ENCODE measurements at places on chromosomes 2 and 18.

DNA sequence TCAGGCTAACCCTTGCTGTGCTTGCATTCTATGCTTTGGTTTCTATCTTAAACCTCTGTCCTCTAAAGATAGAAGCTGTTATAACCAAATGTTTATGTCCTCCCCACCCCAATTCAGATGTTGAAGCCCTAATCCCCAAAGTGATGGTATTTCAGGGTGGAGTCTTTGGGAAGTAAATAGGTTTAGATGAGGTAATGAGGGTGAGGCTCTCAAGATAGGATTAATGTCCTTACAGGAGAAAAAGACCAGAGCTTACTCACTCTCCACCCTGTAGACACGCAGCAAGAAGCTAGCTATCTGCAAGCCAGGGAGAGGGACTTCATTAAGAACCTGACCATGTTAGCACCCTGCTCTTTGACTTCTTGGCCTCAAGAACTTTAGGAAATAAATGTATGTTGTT is 362.5 kb downstream of the ERBB4 start:
- no peak for DNase-seq

DNA sequence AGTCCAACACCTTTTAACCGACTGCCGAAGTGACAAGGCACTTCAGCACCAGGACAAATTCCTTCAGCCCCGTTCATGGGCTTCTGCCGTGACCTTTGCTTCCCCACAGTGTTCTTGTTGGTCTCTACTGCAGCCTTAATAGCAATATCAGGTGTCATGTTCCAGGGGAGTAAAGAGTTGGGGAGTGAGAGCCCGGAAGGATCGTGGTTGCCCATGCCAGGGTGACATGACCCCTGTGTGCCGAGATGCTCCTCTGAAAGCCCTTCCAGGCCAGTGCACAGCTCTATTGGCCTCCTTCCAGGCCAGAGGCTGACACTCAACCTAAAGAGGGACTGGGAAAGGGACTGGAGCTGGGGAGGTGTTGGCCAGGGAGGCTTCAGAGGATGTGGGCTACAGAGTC is 279.2 kb downstream of the CYRIA start:
- DNase-seq, result no peak

DNA sequence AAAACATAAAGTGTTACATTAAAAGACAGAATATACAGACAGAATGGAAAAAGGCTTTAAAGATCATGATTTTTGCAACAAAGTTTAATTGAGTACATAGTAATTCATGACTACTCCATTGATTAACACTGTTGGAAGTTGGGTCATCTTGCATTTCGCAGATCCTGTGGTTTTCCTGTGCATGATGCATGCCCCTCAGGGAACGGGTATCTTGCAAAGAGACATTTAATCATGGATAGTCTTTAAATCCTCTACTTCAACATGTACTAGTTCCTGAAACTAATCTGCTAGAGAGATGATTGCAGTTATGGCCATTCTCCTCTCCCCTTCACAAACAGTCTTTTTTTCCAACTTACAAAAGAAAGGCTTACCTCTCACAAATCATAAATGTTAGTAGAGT is 155.6 kb upstream of the DSEL start:
- no peak for DNase-seq

DNA sequence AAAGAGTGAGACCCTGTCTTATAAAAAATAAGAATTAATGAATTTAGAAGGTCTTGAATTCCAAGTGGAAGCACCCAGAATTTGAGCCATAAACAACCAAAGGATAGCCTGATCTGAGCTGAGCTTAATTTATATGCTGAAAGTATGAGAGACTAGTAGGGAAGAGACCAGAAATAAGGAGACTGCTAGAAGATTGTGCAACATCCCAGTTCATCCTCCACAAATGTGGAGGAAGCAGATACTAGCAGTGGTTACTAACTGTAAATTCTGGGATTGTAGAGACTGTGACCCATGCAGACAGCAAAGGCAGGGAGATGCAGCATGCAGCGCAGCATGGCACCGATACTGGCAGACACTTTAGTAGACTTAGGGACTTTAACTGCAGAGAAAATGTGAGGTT is 1.5 kb upstream of the SULT1C2 start:
- DNase-seq, result no peak

- DNase-seq, result no peak
These were observed 39.3 kb upstream of the SERPINB2 start for GRCh38 chr18:63848159-63848558.

DNA sequence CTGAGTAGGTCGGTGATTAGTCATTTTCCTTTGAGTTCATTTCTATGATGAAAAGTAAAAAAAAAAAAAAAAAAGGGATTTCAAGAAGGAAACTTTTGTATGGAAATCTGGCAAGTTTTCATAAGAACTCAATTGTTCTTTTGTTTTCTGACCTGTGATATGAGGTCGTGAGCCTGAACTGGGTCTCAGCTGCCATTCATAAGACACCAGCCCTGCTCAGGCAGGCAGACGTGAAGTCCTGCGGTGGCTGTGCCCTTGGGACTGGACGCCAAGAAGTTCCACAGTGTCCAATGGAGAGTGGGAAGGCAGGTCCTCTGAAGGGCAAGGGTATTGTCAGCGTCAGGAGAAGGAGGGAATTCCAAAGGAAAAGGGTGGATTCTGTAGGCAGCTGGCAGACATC is 183.9 kb downstream of the NCK2 start:
- DNase-seq, result no peak

DNA sequence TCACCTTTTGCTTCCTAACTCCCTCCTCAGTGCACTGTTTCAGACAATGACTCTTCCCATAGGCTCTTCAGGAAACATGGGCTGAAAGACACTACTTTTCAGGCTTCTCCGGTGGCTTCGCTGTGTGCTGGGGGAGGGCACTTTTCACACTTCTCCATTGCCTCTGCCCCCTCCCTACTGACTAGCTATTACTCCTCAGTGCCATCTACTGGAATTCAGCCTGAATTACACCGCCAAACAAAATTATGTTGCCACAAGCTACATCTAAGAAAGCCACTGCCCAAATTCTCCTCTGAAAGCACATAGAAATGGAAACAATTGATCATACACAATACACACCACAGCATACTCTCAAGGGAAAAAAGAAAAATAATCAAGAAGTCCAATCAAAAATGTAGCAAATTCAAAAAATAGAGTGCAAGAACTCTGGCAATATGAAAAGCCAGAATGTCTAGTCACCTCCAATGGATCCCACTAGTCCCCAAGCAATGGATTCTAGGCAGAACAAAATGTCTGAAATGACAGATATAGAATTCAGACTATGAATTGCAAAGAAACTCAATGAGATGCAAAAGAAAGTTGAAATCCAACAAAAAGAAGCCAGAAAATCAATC is 1139.4 kb upstream of the GYPC start:
- DNase-seq, result no peak

DNA sequence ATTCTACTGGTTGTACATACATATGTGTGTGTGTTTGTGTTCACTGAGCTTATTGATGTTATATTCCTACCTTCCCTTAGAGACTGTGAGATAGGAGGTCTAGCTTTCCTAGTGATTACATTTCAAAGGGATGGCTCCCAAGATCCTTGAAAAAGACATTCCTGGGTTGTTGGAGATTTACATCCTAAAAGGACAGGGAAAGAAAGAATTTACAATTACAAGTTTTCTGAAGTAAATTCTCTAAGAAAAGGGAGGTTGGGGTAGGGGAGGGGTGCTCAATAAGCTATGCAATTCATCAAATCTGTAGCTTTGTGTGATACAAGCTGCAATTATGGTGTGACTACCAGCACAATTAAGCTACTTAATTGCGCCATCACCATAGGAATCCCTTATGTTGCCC is 284.3 kb downstream of the NUP35 start:
- no peak for DNase-seq

GRCh38 chr18:26089293-26090129 is 902 bp downstream of the SS18 start:
- no peak for DNase-seq

DNA sequence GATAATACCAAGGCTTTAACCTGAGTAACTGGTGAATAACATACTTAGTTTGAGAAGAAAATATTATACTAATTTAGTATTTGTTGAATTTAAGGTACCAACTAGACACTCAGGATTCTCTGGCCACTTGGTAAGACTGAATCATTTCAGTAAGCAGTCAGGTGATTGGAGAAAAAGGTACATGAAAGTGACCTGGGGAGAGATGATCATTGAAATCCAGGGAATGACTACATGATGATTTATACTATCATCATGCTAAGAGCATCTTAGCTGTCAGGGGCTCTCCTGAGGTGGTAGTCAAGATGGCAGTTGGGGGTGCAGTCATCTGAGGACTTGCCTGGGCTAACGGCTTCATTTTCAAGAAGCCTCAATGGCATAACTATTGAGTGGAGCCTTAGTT is 571.2 kb upstream of the ACVR2A start:
- DNase-seq, result no peak

GRCh38 chr2:158097481-158097880 is 4.2 kb upstream of the UPP2 start:
- no peak for DNase-seq

GRCh38 chr2:135570884-135571283 is 39.6 kb downstream of the R3HDM1 start:
- no peak for DNase-seq

DNA sequence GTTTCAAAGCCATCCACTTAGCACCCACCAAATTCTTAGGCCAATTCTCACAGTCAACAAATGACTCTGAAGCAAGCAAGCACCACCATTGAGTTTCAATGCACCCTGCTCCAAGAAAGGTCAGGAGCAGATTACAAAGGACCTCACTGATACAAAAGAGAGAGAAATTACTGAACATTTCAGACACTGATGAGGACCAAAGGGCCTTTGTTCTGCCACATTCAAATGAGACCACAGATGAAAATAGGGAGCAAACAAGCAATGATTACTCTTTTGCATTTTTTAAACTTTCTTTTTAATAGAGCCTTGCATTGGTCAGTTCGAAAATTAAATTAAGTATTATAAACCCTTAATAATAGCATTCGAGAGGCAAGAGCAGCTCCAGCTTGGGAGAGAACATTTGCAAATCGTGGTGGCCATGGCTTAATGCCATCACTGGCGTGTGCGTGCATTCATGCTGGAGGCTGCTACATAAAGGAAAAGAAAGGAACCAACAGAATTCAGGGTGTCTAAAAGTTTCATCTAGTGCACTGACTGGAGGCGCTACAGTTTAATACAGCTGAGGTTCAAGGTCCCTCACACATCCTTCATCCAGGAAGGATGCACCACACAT is 87.5 kb downstream of the KLF7 start:
- no peak for DNase-seq

DNA sequence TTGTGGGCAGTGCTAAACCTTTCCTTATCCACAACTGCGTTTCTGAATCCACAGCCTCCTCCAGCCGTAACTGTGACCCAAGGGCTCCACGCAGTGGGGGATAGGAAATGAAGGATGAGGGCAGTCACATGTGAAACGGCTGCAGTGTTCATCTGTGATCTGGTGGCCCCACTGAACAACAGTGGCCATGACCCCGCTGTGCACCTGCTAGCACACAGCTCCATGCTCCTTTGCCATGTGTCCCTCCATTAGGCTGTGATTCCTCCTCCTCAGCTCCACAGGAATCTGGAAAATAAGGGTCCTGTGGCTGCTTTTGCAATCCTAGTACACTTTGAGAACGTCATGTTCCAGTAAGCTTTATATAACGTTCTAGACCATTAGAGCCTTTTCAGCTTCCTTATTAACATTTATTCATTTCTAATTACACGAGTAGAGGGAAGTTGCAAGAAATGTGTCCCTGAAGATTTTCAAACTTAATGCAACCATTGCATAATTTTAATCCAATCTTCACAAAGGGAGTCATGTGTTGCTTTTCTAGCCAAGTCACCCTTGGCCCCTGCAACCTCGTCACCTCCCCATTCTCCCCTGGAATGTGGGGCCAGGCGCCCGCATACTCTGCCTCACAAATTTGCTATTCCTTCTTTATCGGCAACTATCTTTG is 7.1 kb upstream of the NAPG start:
- no peak for DNase-seq

- DNase-seq, result no peak
These were observed 80.2 kb upstream of the PHLPP1 start for GRCh38 chr18:62634979-62635630.
